Lower leg skin (tissue), 4 donors: ENCODE measurements at places on chromosomes 2 and 18.

DNA sequence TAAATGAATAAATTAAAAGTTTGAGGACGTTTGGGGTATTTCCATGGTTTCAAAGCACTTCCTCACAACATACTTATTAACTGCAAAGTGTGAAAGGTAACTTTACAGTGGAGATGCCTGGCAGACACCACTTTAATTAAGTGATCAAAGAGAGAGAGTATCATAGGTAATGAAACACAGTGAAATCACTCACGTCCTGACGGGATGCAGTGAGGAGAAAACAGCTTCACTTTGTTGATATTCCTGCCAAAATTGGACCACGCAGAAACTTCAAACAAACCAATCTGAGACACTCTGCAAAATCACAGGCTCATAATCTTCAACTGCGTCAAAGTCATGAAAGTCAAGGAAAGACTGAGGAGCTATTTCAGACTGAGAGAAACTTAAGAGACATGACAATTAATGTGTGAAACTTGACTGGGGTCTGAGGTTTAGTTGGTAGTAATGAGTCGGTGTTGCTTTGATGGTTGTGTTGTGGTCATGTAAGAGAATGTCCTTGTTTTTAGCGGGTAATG lies 66.0 kb upstream of the ITGB6 start:
- DNase-seq = no peak

GRCh38 chr2:6881046-6881445 lies 3.5 kb downstream of the RSAD2 start:
- no peak for DNase-seq

- no peak for DNase-seq
Observed at GRCh38 chr2:44822174-44822573, 119.3 kb upstream of the SIX3 start.

GRCh38 chr18:26556573-26556972 lies 8.2 kb upstream of the KCTD1 start:
- DNase-seq = no peak

- peak; percentile 96 for DNase-seq
Observed at GRCh38 chr18:48540251-48541025, 1.6 kb downstream of the CTIF start.
